ENCODE measurements at places on chromosomes 13 and 19. TPM values are rescaled to one million over a fixed set of nuclear protein-coding genes. Genes with fewer than 3 reads are reported as not detected.
A peak's percentile ranks its signal among the peaks of the same experiment; 100 is the strongest.

GRCh38 chr19:9431475-9431874 lies 3.9 kb downstream of the ZNF266 start:
- no peak overlapping the region for H3K4me3 ChIP-seq
- peaks cover 28% of the 10 kb centered on the region for H3K36me3 ChIP-seq
- DNase-seq: no peak
- no peaks in the 10 kb centered on the region for H3K27me3 ChIP-seq

DNA sequence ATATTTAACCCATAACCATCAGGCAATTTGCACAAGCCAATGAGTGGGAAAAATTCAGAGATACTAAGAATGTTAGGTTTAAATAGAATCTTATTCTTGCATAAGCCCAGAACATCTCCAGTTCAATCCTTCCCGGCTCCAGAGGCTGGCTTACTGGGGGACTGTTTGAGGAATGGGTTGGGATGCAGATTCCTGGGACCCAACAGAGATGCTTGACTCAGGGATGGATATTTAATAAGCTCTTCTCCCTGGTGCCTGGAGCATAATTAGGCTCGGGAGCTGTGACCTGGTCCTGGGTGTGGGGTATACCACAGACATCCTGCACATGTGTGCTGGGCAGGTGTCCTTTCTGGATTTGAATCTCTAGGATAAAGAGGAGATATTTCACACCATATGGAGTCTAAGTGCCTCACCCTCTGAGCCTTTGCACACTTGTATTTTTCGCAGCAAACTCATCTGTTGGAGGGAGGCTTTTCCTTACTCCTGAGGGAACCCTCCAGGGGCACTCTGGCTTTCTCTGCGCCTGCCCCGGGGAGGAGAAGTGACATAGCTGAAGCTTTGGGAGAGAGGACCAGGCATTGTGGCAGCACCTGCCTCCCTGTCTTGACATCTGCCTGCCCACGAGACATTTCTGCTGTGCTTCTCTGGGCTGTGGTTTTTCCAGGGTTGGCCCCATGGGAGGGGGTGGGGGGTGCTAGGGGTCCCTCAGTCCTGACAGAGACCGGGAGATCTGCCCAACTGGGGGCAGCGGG lies 36.1 kb upstream of the ANKRD10 start:
- no peak for DNase-seq
- no peaks in the 10 kb centered on the region for H3K4me1 ChIP-seq
- no peak overlapping the region for H3K27ac ChIP-seq
- H3K36me3 ChIP-seq: no peaks in the 10 kb centered on the region

DNA sequence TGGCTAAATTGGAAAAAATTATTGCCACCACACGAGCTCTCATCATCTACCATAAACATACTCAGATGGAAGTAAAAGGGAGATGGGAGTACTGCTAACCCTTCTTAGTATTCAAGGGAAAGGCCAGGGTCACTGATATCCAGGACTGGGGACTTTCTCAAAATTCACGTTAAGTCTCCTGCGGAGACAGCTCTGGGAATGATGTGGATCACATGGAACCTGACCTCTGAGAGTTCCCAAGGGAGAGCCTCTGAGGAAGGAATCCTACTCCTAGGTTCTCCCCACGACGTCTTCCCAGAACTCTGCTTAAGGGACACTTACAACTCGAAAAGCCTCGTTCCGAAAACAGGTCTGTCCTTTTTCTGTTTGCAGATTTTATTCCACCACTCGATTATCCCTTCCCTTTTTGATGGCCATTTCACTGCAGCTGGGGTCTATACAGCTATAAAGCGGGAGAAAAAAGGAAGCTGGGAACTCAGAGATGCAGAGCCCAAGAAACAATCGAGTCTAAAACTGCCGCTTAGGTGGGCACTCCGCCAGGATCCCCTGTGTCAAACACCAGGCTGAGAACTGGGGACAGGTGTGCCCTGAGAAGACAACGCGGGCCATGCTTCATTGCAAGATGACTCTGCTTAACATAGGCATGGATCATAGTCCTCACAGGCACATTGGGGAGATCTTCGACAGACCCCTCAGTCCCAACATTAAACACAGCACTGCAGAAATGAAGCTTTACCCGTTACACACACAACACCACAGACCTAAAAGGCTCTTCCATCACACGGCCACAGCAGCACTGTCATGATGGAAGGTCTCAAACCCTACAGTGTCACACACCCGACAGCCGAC lies 823 bp upstream of the ZNF567 start:
- peak overlapping the region; percentile 75 for H3K27ac ChIP-seq
- H3K4me3 ChIP-seq: peak overlapping the region; percentile 62
- H3K36me3 ChIP-seq: peaks cover 16% of the 10 kb centered on the region
- H3K27me3 ChIP-seq: no peaks in the 10 kb centered on the region
- DNase-seq: no peak

Gene ZNF729
- polyA plus RNA-seq: not detected

- H3K27me3 ChIP-seq: no peaks in the 10 kb centered on the region
- no peak overlapping the region for H3K4me3 ChIP-seq
- no peak for DNase-seq
- H3K36me3 ChIP-seq: no peaks in the 10 kb centered on the region
Observed at GRCh38 chr13:82847595-82847994, 1034.7 kb downstream of the SLITRK1 start.

- H3K36me3 ChIP-seq: no peaks in the 10 kb centered on the region
- H3K4me3 ChIP-seq: no peak overlapping the region
Observed at GRCh38 chr13:77863144-77863543, 55.5 kb downstream of the EDNRB start.

- H3K27ac ChIP-seq: no peak overlapping the region
- H3K36me3 ChIP-seq: peaks cover 34% of the 10 kb centered on the region
- no peak overlapping the region for H3K4me3 ChIP-seq
- H3K4me1 ChIP-seq: no peaks in the 10 kb centered on the region
- DNase-seq: no peak
Observed at GRCh38 chr13:79369226-79369625, 36.8 kb downstream of the RBM26 start.

Gene MAP4K1
- polyA plus RNA-seq: 142 TPM

DNA sequence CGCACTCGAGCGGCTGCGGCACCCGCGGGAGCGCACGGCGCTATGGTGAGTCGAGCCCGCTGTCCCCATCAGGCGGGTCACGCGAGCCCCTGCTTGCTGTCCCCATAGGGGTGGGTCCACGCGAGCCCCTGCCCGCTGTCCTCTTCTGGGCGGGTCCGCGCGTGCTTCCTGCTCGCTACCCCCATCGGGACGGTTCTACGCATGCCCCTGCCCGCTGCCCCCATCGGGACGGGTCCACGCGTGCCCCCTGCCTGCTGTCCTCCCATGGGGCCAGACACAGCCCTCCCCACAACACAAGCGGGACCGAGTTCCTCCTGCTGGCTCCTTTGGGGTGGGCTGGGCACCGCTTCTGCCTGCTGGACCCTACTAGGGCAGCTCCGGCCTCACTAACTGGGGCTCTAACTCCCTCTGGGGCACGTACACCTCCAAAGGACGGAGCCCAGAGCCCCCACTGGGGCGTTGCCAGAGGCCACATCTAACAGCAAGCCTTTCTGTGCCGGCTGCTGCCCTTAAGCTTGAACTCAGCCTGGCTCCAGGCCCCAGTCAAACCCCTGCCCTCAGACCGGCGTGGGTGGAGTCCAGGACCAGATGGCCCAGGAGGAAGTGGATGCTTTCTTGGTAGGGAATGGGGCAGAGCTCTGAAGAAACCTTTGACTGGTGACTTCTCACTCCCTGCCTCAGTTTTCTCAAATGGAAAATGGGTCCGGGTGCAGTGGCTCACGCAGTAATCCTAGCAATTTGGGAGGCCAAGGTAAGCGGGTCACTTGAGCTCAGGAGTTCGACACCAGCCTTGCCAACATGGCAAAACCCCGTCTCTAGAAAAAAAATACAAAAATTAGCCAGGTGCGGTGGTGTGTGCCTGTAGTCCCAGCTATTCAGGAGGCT lies 722 bp downstream of the COLGALT1 start:
- H3K27me3 ChIP-seq: no peaks in the 10 kb centered on the region
- peak overlapping the region; percentile 62 for H3K27ac ChIP-seq
- H3K36me3 ChIP-seq: peaks cover 16% of the 10 kb centered on the region
- H3K4me3 ChIP-seq: peak overlapping the region; percentile 80
- peaks cover 18% of the 10 kb centered on the region for H3K4me1 ChIP-seq

Gene KCNN1
- not detected for polyA plus RNA-seq

GRCh38 chr13:97295283-97296182 lies 73.4 kb downstream of the MBNL2 start:
- H3K27ac ChIP-seq: no peak overlapping the region
- peaks cover 5% of the 10 kb centered on the region for H3K4me1 ChIP-seq
- no peak for DNase-seq

Gene PMIS2
- polyA plus RNA-seq: not detected

DNA sequence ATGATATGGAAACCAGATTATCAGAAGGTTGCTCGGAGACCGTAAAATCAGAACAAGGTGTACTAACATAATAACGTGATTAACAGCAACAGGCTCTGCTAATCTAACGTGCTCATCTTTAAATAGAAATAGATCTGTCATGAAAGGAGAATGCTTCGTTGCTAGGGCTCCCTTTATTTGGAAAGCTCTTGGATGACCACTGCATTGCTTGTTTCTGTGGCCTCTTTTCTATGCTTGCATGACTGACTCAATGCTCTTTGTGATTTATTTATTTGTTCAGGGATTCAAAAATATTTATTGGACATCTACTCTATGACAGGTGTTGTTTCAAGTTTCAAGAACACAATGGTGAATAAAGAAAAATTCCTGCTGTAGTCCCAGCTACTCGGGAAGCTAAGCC lies 22.3 kb upstream of the ZDHHC20 start:
- H3K27ac ChIP-seq: no peak overlapping the region
- peaks cover 15% of the 10 kb centered on the region for H3K4me1 ChIP-seq
- no peak for DNase-seq
- no peaks in the 10 kb centered on the region for H3K27me3 ChIP-seq
- H3K36me3 ChIP-seq: no peaks in the 10 kb centered on the region

DNA sequence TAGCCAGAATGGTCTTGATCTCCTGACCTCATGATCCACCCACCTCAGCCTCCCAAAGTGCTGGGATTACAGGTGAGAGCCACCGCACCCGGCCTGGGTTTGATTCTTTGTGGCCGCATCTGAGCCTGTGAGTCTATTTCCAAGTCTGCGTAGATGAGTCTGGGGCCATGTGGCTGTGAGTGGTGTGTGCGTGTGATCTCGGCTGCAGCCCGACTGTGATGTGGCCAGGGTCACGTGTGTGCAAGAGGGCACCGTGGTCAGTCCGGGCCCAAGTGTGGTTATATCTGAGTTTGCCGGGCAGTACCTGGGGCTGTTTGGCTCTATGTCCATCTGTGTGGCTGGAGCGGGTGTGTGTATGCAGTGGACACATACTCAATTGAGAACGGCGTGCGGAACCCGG lies 5.4 kb downstream of the MEIS3 start:
- H3K27me3 ChIP-seq: peaks cover 10% of the 10 kb centered on the region
- no peaks in the 10 kb centered on the region for H3K36me3 ChIP-seq
- no peak overlapping the region for H3K27ac ChIP-seq
- DNase-seq: no peak
- peaks cover 18% of the 10 kb centered on the region for H3K4me1 ChIP-seq

- no peaks in the 10 kb centered on the region for H3K27me3 ChIP-seq
- no peak overlapping the region for H3K27ac ChIP-seq
- H3K36me3 ChIP-seq: no peaks in the 10 kb centered on the region
- no peak overlapping the region for H3K4me3 ChIP-seq
Observed at GRCh38 chr13:95652821-95653220, 8.3 kb upstream of the DZIP1 start.

DNA sequence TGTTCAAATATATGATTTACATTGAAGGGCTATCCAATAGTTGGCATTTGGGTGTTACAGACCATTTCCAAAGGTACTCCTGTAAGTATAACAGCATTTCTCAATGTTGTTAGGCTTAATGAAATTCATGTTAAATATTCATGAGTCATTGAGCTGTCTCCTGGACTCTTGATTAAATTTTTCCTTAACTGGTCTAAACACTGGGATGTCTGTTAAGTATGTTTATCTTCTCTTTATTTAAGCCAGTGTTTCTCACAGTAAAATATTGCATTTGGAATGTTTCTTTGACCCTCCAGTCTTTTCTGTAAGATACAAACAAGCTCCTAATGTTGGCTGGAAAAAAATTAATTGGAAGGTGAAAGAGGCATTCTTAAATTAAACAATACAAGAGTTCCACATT lies 402.5 kb upstream of the HTR2A start:
- H3K4me1 ChIP-seq: no peaks in the 10 kb centered on the region
- H3K27me3 ChIP-seq: no peaks in the 10 kb centered on the region
- no peak overlapping the region for H3K4me3 ChIP-seq
- DNase-seq: no peak
- H3K36me3 ChIP-seq: no peaks in the 10 kb centered on the region

Gene GRIK5
- not detected for polyA plus RNA-seq

DNA sequence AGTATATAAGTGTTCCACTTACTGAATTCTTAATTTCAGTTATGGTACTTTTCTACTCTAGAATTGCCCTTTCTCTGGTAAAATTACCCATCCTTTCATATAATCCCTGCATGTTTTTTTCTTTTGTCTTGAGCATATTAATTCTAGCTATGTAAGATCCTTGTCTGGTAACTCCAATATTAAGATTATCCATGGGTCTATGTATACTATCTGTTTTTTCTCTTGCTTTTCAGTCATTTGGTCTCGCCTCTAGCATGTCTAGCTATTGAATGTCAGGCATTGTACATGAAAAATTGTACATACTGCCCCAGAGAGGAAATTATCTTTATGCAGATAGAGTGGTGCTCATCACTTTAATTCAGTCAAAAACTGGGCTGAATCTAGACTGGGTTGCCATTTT lies 50.4 kb upstream of the CALM3 start:
- no peaks in the 10 kb centered on the region for H3K27me3 ChIP-seq
- no peak overlapping the region for H3K4me3 ChIP-seq
- no peak for DNase-seq
- H3K27ac ChIP-seq: no peak overlapping the region
- H3K4me1 ChIP-seq: no peaks in the 10 kb centered on the region

GRCh38 chr13:99758460-99759162 lies 213.0 kb downstream of the ZIC5 start:
- H3K27me3 ChIP-seq: no peaks in the 10 kb centered on the region
- no peaks in the 10 kb centered on the region for H3K4me1 ChIP-seq
- H3K4me3 ChIP-seq: no peak overlapping the region
- DNase-seq: no peak
- H3K27ac ChIP-seq: no peak overlapping the region

Gene POLR1D
- 117 TPM for polyA plus RNA-seq

GRCh38 chr13:41019578-41020347 lies 647 bp upstream of the ELF1 start:
- no peak overlapping the region for H3K4me3 ChIP-seq
- H3K4me1 ChIP-seq: peaks cover 29% of the 10 kb centered on the region
- no peaks in the 10 kb centered on the region for H3K36me3 ChIP-seq
- no peak for DNase-seq
- no peaks in the 10 kb centered on the region for H3K27me3 ChIP-seq

DNA sequence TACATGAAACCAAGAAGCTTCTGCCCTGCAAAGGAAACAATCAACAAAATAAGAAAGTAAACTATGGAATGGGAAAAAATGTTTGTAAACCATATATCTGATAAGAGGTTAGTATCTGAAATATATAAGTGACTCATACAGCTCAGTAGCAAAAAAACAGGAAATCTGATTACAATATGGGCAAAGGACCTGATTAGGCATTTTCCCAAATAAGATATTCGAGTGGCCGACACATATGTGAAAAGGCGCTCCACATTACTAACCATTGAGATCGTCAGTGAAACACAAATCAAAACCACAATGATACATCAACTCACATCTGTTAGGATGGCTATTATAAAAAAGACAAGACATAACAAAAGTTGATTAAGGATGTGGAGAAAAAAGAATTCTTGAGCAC lies 2818.6 kb upstream of the PCDH20 start:
- no peak overlapping the region for H3K27ac ChIP-seq
- DNase-seq: no peak
- H3K4me3 ChIP-seq: no peak overlapping the region
- H3K4me1 ChIP-seq: no peaks in the 10 kb centered on the region
- no peaks in the 10 kb centered on the region for H3K27me3 ChIP-seq

Gene COX7A1
- not detected for polyA plus RNA-seq

Data from CD4-positive, alpha-beta memory T cell (primary cell).